ENCODE measurements at places on chromosomes 6 and 20.

DNA sequence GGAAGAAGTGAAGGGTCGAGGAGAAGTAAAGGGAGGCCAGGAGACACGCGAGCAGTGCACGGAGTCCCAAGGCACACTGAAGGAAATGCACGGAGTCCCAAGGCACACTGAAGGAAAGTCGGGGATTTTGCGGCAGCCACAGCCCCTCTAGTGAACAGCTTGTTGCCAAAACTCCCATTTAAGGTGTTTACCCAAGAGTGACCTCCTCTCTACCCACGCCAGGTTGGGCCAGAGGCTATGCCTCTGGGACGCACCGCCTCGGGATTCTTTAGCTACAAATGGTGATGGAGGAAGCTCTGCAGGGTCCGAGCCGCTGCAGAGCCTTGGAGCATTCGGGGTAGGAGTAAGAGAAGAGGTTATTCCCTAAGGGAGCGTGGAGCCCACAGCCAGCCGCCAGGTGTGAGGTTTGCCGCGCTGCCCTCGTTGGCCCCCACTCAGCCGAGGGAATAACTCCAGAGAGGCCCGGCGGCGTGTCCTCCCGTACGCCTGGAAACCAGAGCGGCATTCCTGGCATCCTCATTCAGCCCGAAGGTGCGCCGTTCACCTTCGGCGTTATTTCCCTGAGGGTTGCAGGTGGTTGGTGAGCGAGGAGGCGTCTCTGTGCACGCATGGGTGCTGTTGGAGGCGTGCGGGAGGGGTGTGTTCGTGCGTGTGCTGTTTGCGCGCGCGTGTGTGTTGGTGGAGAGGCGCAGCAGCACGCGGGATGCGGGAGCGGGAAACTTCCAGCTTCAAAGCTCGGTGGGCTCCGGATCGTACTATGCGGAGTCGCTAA is 3.4 kb upstream of the MAFB start:
- DNase-seq = no peak

- DNase-seq = no peak
These were observed 31.6 kb downstream of the OPRM1 start for GRCh38 chr6:154070657-154071056.

DNA sequence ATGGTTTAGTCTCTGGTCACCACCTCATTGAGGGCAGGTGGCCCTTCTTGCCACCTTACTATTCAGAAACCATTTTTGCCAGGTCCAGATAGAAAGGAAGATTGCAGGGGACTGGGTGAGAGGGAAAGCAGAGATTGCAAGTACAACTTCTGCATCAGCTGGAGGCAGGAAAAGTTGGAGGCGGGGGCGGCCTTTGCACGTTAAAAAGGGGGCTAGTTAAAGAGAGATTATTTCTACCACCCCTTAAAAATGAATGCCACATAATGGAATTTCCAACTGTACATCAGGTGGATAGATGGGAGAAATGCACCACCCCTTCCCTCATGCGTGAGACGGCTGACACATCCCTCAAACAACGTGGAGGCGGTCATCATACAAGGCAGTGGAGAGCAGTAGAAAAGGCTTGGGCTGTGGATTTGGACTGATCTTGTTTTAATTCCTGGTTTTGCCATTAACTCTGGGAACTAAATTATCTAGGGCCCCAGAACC is 95.4 kb upstream of the CNKSR3 start:
- no peak for DNase-seq

- DNase-seq = no peak
These were observed 74.0 kb upstream of the SAMD5 start for GRCh38 chr6:147434516-147434915.

DNA sequence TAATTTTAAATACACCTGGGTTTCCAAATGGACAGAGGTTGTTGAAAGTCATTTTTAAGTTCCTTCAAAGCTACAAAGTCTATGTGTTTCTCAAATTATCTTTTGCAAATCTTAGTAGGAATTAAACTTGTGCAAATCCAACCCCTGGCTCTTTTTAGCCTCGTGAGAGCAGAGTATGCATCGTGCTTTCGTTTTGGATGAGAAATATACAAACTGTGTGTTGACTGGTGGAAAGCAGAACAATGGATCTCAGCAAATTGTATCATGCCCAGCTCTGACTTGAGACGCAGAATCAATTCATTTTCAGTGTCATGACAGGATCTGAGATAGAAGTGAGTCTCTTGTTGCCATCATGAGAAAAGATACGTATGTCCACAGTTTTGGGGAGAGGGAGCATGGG is 542.4 kb upstream of the FLRT3 start:
- no peak for DNase-seq

GRCh38 chr6:108544606-108545005 is 16.1 kb upstream of the FOXO3 start:
- DNase-seq = no peak

- peak; percentile 20 for DNase-seq
These were observed 140.3 kb upstream of the RUNX2 start for GRCh38 chr6:45187836-45188235.

GRCh38 chr6:157646012-157646411 is 177.0 kb upstream of the SNX9 start:
- DNase-seq = no peak

- no peak for DNase-seq
These were observed 43.3 kb upstream of the TGM3 start for GRCh38 chr20:2252419-2252997.

DNA sequence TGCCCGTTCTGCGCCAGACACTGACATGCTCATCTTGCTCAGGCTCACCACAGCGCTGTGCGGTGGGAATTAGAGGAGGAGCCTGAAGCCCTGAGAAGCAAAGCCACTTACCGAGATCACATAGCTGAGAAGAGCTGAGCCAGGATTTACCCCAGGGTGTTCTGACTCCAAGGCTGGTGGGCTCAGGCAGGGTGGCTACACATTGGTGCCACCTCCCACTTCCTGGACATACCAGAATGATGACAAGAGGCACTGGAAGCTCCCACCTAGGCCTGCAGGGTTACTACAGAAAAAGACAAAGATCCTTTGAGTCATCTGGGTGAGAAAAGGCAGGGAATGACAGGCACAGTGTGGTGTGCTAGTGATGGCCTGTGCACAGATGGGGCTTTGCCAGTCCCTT is 24.4 kb upstream of the FKBP1A start:
- DNase-seq = no peak

DNA sequence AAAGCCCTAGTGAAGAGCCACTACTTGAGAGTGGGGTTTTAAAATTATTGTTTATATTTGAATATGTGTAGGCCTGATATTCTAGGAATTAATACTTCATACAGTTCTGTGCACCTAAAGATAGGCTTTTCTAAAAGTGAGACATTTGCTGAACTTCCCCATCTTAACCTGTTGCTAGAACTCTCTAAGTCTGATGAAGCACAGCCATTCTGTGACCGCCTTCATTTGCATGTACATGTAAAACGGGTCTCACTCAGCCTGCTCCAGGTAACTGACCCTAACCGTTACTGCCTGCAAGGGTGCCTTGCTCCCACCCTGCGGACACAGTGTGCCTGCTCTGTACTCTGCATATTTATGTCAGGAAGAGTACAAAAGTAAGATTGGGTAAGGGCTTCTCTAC is 44.3 kb upstream of the IRF4 start:
- no peak for DNase-seq

GRCh38 chr6:88919032-88919431 is 44.4 kb downstream of the RNGTT start:
- DNase-seq = no peak

DNA sequence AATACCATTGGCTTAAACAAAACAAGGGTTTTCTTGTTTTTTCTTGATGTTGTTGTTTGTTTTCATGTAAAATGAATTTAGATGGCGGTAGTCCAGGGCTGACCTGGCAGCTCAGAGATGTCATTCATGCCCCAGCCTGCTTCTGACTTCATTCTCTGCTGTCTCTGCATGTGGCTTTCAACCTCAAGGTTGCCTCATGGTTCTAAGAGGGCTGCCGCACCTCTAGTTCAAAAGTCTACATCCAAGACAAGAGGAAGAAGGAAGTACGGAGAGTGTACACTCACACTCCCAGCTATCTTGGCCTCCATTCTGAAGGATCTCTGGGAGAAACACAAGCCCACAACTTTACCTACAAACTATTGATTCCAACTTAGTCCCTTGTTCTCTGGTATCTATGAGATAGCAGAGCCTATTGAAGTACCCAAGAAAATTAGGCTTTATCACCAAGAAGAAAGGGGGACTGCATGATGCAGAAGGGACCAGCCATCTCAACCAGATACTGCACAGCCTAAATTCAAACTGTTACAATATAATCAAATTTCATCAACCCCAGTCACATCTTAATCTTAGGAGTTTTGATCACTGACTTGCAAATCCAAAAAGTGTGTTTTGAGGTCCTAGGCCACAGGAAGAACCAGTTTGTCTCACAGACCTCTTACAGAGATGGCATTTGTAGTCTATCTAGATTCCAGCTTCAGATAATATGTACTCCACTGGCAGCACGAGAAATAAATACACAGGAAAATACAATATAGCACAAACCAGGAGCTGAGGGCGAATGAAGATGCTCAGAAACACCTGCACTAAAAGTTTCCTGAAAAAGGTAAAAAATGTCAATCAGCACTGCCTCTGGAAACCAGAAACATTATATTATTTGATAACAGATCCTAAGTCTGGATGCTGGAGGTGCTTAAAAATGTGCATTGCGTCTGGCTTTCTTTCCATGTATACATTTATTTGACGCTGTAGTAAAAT is 866 bp upstream of the BTN3A3 start:
- DNase-seq = no peak

DNA sequence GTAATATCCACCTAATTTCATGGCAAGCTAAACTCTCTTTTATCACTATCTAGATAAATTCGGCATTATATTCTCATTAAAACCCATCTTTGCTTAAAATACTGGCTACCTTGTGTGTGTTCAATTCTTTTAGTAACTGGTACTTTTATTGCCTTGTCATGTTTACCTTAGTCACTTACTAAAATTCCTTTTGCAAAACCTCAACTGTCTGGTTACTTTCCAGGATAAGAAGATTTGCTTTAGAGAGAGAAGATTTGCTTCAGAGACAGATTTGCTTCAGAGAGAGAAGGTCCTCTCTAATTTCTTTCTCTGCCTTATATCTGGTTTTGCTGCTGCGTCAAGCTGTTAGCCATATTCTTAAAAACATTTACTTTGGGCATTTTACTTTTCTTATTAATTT is 151.5 kb upstream of the MLIP start:
- no peak for DNase-seq

- no peak for DNase-seq
These were observed 18.3 kb downstream of the ARHGAP18 start for GRCh38 chr6:129691709-129692108.

GRCh38 chr20:46111836-46112212 is 6.3 kb upstream of the CD40 start:
- no peak for DNase-seq

GRCh38 chr6:7184502-7184901 is 76.7 kb downstream of the RREB1 start:
- no peak for DNase-seq

- no peak for DNase-seq
These were observed 110.6 kb downstream of the CD164 start for GRCh38 chr6:109271622-109272021.

- DNase-seq = no peak
These were observed 7.2 kb downstream of the GCNT2 start for GRCh38 chr6:10528158-10528981.

DNA sequence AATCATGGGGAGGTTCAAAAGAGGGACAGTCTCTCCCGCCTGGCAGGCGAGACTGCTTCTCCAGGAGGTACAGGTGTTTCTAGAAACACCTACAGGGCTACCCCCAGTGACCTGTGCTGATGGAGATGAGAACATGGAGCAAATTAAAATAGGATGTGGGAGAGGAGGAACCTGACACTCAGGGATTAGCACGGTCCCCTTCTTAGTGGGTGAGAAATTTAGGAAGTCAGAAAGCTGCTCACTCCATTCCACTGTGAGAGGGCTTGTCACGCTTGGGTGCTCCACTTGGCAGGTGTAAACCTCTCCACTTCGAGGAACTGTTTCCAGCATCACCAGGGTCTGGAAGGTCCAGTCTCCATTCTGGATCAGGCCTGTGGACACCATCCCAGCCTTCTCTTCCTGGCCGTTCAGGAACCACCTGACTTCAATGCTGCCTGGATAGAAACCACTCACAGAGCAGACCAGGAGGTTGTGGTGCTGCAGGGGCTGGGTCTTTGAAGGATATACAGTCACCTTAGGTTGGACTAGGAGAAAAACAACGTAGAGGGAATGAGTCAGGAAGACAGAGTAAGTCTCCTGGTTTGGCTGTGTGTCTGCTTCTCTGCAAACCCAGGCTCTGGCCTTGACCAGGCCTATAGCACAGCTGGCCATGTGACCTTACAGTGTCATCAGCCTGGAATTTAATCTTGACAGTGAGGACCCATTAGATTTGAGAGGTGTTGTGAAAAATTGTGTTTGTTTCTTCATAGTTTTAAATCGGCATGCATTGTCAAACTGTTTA is 8.1 kb downstream of the HLA-DRB1 start:
- DNase-seq = no peak

GRCh38 chr6:119799596-119800509 is 450.3 kb upstream of the MAN1A1 start:
- DNase-seq = no peak

DNA sequence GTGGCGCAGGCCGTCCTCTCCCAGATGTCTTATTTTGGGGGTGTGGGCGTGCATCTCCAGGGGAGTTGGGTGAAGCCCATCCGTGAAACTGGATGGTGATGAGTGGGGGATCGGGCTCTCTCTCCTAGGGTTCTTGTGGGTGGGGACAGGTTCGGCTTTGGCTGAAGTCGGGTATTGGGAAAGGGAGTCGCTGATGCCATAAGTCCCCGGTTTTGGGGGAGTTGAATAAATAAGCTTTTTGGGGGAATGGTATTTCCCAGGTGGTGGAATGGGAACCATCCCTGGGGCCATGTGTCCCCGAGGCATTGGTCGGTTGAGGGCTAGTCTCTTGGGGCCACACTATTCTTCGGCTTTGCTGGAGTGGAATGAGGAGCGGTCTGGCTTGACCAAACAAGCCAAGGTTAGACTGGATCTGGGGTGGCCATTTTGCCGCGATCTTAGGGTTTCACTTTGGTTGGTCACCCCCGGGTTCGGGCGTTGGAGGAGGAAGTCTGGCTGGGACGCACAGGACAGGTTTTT is 481 bp downstream of the ZNF133 start:
- DNase-seq = no peak

DNA sequence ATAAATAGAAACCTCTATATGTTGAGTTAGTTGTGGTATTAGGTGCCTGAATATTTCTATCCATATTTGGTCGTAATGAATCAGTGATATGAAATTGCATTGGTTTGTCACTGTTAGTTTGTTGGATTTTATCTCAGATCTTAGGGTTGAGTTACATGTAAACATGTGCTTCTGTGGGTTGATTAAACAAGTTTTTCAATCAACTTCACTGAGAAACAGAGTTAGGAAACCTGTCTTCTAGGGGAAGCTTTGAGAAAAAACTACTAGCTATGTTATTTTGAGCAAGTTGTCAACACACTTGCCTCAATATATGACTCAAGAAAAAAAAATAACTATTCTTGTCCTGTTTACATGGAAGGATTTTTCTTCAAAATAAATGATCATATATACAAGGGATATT is 14.8 kb upstream of the ADGB start:
- no peak for DNase-seq

- no peak for DNase-seq
These were observed 75.5 kb downstream of the FOXF2 start for GRCh38 chr6:1464781-1465370.
